NCI-H1417 (cell line): ENCODE measurements at places on chromosomes 13 and 19.

- DNase-seq: no peak
These were observed 164.0 kb upstream of the ZNF507 start for GRCh38 chr19:32181216-32181920.

DNA sequence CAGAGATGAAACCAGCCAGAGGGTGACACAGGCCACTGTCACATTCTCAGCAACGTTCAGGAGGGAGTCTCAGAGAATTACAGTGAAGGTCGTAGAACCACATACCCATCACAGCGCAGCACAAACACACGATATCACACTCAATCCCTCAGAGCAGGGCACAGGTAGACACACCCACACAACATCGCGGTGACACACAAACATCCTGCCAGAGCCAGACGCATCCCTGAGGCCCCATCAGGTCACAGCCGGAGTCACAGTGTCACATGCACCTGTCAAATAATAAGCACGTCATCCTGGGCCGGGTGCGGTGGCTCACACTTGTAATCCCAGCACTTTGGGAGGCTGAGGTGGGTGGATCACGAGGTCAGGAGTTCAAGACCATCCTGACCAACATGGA lies 17.5 kb downstream of the ELAVL3 start:
- no peak for DNase-seq

- DNase-seq: no peak
These were observed 3.1 kb downstream of the TSC22D1 start for GRCh38 chr13:44573071-44573470.

GRCh38 chr19:38922482-38922881 lies 8.1 kb downstream of the SARS2 start:
- DNase-seq: no peak

GRCh38 chr19:16074488-16075365 lies 1.6 kb upstream of the TPM4 start:
- no peak for DNase-seq

DNA sequence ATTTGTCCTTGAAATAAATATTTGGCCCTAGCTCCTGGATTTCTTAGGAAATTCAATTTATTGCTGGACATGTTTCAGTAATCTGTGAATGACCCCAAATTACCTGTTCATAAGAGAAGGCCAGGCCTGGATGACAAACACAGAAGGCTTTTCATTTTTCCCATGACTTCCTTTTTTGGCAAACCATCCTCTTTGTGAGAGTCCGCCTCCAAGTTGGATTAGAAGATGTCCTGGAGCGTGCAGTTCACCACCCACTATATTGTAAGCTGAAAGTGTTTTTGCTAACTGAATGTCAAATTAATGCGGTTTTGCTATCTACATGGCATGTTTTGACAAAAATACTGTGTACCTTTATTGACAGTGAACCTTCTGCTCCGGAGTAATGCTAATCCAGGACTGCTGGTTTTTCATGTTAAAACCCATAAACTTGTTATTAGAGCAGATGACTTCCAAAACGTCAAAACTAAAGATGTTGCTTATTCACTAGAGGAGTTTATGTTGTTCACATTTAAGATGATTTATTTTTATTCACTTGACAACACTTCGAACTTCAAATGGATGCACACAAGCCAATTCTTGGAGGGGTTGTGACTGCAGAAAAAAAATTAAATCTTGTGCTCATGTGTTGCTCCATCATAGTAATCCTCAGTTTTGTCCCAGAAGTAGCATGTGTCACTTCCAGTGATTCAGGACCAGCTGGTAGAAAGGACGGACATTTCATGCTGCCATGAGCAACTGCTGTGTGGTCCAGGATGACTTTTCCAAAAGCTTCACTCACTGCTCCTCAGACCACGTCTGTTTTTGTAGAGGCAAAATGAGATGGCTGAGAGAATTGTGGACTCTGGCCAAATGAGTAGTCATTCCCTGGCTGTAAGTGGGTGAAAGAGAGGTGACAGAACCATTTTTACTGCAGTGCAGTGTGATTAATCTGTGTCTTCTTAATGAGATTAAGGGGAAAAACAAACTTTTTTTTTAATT lies 71.0 kb downstream of the ITGBL1 start:
- no peak for DNase-seq
